Fibroblast of pulmonary artery (primary cell): ENCODE measurements at places on chromosomes 3 and 15.

- DNase-seq = peak; percentile 42
Observed at GRCh38 chr15:87604857-87605446, 651.6 kb downstream of the NTRK3 start.

DNA sequence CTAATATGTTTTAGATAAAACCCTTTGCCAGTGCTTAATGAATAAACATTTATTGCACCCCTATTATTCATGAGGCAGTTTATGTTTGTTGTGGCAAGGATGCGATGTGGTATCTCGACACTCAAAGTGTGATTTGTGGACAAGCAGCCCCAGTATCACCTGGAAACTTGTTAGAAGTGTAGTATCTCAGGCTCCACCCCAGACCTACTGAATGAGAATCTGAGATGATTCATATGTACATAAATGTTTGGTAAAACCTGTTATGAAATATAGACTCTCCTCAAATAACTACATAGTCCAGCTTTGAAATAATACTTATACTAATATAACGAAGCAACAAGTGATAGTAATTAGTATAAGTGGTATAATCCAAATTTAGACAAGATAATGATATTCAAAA is 914.8 kb downstream of the TUSC7 start:
- no peak for DNase-seq

- DNase-seq = peak; percentile 35
Observed at GRCh38 chr3:149247929-149248691, 26.5 kb upstream of the CP start.

DNA sequence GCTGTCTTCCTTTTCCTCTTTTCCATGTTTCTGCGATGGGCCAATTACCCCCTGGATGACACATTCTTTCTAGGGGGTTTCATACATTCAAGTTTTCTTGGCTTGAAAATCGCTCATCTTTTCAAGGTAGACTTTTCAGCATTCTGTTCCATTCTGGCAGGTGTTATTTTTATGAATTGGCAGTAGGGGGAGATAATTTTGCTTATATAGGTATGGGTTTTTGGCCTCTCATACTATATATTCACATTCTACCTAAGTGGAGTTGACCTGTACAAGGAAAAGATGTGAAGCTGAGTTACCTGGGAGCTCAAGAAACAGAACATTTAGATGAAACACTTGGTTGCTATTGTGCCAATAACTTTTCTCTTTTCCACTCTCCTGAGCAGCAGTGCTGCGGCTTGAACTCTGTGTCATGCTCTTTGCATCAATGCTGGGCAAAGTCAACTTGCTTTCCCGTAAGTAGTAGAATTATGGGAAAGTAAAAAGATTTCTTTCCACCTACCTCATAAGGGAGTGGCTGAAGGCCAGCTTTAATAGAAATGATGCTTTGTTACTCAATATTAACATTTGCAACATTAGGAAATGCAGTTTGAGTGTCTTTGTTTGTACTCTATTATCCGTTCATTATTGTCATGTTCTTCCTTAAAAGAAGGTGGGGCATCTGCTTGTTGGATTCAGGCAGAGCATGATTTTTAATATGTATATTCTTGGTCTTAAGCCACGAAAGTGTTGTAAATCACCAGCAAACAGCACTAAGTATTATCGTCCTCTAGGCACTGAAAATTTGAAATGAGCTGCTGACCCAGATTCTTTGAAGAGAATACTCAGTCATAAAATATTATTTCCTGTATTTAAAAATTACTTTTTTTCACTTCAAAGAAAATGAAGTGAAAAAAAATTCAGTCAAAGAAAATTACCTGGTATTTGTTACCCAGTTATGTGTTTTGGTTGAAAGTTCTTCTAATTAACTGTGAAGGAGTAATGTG is 27.7 kb upstream of the MFSD1 start:
- peak; percentile 86 for DNase-seq

DNA sequence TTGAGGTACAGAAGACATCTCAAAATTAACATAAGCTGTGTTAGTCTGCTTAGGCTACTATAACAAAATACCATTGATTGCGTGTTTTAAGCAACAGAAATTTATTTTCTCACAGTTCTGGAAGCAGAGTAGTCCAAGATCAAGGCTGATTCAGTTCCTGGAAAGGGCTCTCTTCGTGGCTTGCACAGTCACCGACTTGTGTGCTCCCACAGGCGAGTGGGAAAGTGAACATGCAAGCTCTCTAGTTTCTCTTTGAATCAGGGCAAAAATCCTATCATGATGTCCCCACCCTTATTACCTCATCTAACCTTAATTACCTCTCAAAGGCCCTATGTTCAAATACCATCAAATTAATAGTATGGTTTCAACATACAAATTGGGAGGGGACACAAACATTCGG is 505.9 kb downstream of the ZIC1 start:
- DNase-seq = no peak

- DNase-seq = no peak
Observed at GRCh38 chr15:70249616-70250015, 151.9 kb upstream of the TLE3 start.
